ENCODE measurements at places on chromosomes 7 and 10.

DNA sequence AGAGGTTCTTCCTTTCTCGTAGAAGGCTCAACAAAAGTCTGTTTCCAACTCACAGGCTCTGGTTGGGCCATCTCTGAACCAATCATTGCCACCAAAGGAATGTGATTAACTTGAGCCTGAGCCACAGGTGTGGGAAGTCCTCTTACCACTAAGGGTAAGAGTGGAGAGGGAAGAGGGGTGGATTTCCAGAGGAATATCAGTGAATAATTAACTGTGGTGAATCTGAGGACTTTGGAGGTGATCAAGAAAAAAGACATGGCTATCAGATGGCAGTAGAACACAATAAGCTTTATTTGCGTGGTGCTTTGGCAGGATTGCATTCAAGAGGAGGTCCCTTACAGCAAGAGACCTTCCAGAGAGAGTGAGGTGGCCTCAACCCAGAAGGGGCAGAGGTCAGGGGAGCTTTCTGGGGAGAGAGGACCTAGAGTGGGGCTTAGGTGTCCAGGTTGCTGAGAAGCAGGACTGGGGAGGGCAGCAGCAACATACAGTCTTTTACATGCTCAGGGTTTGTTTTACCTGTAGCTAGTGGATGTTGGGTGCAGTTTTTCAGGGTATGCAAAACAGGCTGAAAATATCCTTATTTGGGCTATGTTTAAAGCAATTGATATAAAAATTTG is 61.4 kb downstream of the BBS9 start:
- no peak for DNase-seq

DNA sequence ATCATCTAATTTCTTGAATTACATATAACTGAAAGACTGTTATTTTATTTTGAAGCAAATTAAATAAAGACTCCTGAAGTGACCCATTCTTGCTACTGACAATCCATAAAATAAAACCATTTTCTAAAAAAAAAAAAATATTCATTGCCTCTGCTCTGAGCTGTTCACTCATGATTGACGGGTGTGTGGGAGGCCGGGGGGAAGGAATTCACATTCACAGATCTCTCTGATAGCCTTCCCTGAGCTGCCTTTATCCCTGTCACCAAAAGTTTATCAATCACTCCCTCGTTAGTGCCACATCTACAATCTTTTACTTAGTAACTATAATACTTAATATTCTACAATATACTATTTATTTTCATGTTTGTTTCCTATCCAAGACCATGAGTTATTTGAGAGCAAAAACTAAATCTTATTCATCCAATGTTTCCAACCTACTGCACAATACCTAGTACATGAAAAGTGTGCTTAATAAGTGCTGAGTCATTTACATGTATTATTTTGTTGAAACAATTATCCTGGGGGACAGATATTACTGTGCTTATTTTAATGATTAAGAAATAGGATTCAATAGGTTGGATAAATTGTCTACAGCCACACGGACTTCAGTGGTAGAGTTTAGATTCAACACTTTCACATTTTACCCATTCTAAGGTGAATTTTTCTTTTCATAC is 618.7 kb downstream of the PHTF2 start:
- no peak for DNase-seq

- no peak for DNase-seq
These were observed 179.2 kb downstream of the EBF3 start for GRCh38 chr10:129784891-129785290.

GRCh38 chr7:32200646-32201045 is 130.4 kb upstream of the PDE1C start:
- no peak for DNase-seq

- DNase-seq: no peak
These were observed 160.1 kb downstream of the CCDC3 start for GRCh38 chr10:12841426-12841825.

All from fibroblast of the aortic adventitia (primary cell).